ENCODE measurements at places on chromosomes 16 and 17.

DNA sequence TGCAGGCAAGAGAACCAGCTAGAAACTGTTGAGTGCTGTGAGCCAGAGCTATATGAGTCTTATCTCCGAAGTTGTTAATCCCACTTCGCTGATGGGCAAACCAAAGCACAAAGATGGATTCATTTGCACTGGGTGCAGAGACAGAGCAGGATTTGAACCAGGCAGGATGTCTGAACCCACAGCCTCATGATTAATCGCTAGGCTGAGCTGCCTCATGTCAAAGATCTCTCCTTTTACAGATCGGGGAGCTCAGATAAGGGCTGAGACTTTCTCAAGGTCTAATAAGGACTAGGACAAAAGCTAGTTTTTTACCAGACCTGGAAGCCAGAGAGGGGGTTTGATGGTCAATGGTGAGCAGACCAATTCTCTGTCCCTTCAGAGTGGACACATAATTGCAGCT, 51.5 kb downstream of the GINS3 start:
- DNase-seq: no peak

DNA sequence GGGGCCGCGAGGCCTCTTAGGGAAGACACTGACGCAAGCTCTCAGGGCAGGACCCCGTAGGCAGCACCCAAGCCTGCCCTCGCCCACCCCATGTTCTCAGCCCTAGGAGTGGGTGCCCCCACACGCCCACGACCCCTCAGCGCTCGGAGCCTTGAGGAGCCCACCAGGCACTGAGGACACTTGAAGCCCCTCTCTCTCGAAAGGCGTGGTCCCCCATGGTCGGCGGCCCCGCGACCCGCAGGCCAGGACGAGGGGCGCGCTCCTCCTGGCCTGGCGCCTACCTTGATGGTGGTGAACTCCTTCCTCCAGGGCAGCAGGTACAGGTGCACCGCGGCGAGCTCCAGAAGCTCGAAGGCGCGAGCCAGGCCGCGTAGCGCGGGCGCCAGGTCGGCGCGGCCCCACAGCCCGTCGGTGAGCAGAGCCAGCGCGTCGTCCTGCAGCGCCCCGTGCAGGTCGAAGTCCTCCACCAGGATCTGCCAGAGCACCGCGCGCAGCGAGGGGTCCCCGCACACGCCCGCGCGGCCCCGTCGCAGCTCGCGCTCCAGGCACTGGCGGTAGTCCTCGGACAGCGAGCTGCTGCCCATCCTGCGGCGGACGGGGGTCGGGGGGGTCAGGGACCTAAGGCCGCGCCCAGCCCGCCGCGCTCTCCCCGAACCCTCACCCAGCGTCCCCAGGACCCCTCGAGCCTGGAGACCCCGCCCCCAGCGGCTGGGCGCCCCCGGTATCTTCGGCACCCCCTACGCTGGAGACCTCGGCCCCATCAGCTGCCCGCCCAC, 668 bp downstream of the SPATA2L start:
- DNase-seq: no peak

GRCh38 chr17:37570527-37571093, 38.6 kb downstream of the SYNRG start:
- DNase-seq: no peak

DNA sequence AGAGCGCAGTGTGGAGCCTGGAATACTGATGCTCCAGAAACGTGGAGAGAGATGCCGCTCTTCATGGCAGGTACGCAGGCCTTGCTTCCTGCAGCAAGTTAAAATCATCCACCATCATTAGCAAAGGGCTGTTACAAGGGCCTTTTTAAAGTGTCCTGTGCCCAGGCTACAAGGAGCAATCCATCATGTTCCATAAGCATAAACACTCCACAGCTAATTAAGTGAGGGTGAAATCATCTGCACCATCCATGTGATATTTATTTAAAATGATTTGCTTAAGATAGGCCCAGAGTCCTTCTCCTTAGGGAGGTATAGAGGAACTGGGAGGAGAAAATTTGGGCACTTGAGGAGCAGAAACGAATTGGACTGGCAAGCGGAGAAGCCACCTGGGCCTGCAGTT, 372.1 kb downstream of the XYLT1 start:
- DNase-seq: peak; percentile 2

DNA sequence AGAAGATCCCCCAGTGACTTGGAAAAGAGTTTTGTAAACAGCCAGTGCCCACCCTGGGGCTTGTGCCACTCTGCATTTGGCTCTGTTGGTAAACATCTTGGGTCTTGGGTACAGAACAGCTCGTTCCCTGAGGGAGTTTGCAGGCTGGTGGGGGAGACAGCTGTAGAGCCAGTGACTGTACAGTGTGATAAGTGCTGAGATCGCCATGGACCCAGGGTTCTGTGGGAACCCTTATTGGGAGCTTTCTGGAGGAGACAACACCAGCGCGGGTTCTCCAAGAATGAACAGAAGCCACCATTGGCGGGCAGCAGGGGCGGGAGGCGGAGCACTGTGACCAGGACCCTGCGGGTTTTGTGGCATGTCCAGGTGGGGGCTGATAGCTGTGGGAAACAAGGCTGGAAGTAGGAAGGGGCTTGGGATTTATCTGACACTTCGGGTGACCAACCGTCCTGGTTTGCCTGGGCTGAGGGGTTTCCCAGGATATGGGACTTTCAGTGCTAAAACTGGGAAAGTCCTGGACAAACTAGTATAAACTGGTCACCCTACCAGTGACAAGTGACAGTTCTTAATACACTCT, 2.9 kb downstream of the CLEC16A start:
- no peak for DNase-seq

- no peak for DNase-seq
These were observed 23.7 kb upstream of the NPTX1 start for GRCh38 chr17:80499961-80500665.

DNA sequence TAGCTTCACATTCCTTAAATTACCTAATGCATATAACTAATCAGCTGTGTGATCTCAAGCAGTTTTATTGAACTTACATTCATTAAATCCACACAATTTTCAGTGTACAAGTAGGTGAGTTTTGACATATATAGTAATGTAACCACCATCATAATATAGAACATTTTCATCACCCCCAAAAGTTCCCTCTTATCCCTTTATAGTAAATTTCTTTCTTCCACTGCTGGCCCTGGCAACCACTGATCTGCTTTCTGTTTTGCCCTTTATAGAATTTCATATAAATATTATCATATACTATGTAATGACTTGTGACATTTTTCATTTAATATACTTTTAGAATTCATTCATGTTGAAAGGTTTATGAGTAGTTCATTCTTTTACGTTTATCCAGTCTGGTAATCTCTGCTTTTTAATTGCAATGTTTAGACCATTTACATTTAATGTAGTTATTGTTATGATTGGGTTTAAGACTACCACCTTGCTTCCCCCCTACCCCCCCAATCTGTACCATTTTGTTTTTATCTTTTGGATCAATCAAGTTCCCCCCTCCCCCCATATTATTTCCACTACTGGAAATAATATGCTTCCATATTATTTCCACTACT, 125.3 kb upstream of the NACA2 start:
- no peak for DNase-seq

- no peak for DNase-seq
These were observed 259.4 kb upstream of the TNRC6C start for GRCh38 chr17:77698903-77699623.

DNA sequence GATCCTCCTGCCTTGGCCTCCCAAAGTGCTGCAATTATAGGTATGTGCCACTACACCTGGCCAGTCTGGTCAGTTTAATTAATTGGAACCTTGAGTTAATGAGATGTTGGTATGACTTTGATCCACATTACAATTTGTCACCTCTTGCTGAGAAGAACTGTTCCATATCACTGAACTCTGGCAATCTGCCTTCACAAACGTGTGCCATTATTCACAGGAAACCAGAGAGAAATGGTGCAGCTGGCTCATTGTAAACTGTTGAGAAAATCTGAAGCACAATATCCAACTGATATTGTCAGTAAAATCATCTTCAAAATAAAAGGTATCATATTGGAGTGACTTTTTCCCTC, 39.3 kb upstream of the YPEL2 start:
- no peak for DNase-seq

DNA sequence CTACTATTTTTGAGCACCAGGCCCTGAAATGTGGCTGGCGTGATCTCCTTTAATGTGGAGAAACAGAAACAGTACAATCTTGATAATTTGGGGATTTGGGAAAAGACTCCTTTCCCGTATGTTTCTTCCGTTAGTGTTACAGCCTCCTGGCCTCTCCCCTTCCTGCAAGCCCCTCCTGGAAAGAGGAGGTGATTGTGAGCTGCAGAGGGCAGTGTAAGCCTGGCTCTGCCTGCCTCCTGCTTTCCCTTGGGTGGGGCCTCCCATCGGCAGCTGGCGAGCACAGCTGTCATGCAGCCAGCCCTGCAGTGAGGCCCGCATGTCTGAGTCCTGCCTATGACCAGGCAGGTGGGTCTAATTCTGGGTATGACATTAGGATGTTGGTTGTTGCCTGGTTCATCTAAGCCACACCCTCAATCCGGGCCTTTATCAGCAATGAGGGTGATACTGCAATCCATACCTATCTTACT, 48.7 kb upstream of the WSB1 start:
- DNase-seq: no peak

DNA sequence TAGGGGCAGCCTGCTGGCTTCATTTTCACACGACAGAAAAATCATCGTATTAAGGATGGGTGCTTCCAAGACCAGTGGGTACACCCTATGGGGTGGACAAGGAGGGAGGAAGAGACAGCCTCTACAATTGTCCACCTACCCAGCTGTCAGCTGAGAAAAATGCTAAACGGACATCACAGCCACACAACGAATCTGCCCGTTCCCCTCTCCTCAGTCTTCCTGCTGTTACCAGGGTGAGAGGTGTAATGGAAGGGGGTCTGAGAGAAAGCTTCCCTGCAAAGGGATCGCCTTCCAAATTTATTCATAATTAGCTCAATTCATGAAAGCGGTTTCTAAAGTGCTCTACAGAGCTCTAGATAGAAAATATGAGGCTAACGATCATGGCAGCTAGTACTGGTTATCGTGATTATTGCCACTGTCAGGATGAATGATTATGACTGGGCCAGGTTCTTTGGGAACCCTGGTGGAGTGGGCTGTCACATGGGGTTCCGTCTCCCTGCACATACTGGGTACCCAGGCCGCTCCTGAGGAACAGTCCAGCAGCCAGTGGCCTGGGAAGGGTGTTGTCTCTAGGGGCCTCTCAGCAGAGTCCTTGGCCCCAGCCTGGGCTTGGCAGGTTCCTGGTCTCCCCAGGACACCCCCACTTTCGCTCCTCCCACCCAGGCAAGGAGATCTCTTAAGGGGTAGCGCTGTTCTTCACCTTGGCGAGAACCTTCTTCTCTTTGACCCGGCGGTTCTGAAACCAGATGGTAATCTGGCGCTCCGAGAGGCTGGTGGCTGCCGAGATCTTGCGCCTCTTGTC, 2.2 kb downstream of the HOXB13 start:
- no peak for DNase-seq

GRCh38 chr17:30557916-30558685, 80.9 kb downstream of the GOSR1 start:
- no peak for DNase-seq

DNA sequence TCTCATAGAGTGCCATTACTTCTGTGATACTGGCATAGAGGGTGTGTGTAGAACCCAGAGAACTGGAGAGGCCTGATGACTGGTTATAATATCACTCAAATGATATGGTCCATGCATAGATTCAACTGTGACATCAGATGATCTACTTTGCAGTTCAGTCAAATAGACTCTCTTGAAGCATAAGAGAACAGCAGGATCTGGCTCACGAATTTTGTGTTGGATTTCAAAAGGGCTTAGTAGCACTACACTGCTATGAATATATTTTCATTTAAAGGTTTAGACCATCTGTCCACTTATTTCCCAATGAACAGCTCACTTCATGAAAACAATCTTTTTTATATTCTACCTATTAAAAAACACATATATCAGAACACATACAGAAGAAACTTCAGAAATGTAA, 119.7 kb downstream of the KIF2B start:
- DNase-seq: no peak
